ENCODE measurements at places on chromosomes 7 and 10.
A peak's percentile ranks its signal among the peaks of the same experiment; 100 is the strongest.

DNA sequence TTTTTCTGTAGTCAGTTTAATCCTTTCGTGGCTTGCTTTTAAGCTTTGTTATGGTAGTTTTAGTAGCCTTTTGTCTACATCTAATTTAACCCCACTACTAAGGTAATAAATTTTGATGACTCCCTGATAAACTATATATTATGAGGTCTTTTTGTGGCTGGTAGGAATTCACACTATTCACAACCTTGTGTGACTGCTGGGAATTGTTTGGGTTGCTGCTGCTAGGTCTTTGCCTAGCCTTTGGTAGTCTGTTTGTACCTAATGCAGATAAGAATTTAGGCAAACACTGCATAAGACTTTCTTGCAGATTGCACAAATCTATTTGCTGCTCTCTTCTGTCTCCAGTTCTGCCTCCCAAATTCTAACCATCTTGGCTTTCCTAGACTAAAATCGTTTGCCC, 58.3 kb downstream of the SHOC2 start:
- no peak for DNase-seq

- no peak for DNase-seq
Observed at GRCh38 chr7:136900005-136900404, 31.6 kb downstream of the CHRM2 start.

DNA sequence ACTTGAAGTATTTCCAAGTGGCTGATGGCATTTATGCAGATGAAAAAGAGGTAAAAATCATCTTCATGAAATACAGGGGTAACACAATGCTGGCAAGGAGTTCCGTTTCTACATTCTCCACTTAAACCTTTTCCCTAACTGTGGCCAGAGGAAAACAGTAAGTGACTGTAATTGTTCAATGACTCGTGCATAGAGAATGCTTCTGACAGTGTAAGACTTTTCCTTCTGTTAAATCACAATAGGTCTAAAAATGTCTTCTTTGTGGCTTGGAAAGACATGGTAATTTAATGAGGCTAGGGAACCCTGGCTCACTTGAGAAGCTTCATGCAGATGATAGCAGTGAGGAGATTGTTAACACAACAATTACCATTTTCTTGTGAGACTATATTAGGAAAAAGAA, 50.3 kb upstream of the RSU1 start:
- no peak for DNase-seq

GRCh38 chr7:135328526-135328925, 94.9 kb downstream of the STRA8 start:
- DNase-seq = no peak

GRCh38 chr7:1587738-1588137, 17.9 kb upstream of the PSMG3 start:
- no peak for DNase-seq

- no peak for DNase-seq
Observed at GRCh38 chr10:74207691-74208480, 56.9 kb downstream of the ADK start.

- DNase-seq = no peak
Observed at GRCh38 chr7:68529221-68529620, 1069.1 kb upstream of the AUTS2 start.

DNA sequence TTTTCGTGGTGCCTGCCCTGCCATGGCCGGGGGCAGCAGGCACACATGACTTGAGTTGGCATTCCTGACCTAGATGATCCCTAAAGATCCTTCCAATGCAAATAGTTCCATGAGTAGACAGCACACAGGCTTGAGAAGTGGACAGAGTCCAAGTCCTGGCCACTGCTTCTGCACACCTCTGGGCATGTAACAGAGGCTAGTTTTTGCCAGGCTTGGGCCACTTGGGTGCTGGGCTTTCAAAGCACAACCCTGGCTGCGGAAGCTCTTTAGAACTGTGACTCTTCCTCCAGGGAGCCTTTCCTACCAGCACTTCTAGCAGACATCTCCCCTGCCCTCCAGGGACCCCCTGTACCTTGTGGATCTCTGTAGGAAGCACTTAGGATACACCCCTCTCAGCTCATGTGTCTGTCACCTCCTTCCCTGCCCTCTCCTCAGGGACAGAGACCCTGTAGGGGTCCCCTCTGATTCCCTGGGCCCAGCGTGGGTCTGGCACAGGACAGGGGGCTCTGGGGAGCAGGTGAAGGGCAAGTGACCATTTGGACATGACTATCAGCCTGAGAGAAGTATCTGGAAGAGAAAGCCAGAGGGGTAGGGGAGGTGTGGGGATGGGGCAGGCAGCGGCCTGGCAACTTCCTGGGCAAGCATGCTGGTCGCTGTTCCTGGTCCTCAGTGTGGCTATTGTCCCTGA, 36.2 kb downstream of the ZCCHC24 start:
- DNase-seq = no peak

- peak; percentile 17 for DNase-seq
Observed at GRCh38 chr7:108002726-108003598, at the start of gene LAMB1. LAMB1 (minus strand) TSS chr7:108003161; CDS start chr7:108002885, 276 bp downstream.

- DNase-seq = no peak
Observed at GRCh38 chr7:23654508-23654907, 25.5 kb upstream of the FAM221A start.

- DNase-seq = no peak
Observed at GRCh38 chr10:102504179-102504975, 605 bp downstream of the SUFU start.

DNA sequence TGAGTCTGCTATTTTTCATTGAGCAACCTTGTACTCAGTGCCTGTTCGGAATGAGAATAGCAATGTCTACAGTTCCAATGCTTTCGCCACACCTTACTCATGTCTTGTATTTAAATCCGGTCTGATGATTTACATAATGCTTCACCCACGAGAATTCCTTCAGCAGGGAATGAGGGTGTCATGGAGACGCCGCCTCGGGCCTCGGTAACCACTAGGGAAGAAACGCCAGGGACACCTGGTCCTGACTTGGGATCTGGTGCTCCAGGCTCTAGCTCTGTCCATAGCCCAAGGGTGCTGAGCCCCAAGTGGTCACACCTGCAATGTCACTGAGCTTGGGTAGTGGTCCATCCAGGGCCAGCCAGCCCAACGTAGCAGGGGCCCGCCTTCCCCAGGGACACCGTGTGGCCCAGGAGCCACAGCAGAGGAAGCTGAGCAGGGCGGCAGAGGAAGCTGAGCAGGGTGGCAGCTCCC, 37.4 kb downstream of the PRKAG2 start:
- no peak for DNase-seq

- DNase-seq = no peak
Observed at GRCh38 chr10:114663626-114664025, 5.6 kb upstream of the ABLIM1 start.

DNA sequence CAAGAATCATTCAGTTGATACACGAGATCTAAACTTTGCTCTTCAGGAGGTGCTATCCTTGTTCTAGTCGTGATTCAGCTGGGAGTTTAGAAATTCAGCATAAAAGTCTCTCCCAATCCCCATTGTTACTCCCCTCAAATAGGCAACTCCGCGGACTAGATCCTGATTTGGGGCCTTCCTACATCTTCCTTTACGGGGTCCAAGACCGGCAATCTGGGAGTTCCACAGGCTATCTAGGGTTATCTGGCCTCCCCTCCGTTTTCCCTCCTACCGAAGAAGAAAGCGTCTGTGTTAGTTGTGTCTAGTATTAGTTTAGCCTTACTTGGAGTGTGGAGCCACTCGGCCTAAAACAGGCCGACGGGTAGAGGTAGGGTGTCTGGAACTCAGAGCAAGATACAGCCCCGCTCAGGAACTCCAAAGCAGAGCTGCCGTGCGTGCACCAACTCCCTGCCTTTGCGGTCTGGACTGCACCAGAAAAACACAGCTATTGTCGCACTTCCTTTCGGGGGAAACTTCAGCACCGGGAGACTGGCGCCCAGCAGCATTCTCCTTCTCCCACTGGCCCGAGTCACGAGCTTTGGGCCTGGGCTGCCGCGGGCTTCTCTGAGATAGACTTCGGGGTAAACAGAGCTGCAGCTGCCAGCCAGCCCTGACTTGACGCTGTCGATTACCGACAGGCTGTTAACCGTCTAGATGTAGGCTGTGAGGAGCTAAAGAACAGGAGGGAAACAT, 1.5 kb upstream of the DLX5 start:
- DNase-seq = no peak

DNA sequence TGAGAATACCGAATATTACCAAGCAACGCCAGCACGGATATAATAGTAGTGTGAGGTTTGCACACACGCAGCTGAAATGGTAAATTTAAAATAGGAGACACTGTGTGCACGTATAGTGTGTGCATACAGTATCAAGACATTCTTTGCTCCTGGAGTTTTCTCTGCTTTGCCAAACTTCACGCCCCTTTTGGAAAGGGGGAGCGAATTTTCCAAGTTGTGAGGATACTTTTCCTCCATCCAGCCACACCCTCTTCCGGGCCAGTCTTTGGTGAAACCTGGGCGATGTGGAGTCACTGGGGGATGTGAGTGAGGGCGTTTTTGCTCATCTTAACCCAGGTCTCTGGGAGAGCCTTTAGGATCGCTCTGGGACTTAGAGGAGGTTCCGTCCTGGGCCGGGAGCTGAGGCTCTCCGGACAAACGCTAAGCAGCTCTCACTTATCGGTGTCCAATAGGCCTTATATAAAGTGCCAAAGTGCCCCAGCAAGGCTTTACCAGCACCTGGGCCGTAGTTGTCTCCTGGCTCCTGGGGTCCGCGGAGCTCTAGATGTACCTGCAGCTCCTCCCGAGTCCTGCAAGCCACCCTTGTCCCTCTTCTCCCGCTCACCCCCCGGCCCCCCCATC, 160.0 kb upstream of the MKI67 start:
- no peak for DNase-seq

DNA sequence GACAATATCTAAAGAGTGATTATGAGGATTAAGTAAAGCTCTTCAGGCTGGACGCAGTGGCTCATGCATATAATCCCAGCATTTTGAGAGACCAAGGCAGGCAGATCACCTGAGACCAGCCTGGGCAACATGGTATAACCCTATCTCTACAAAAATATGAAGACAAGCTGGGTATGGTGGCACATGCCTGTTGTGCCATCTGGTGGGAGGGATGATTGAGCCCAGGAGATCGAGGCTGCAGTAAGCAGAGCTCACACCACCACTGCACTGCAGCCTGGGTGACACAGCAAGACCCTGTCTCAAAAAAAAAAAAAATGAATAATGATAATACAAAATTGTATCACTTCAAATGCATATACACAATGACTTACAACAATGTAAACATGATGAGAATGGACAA, 195.6 kb upstream of the AUTS2 start:
- no peak for DNase-seq

- DNase-seq = no peak
Observed at GRCh38 chr7:26664735-26665416, 199.5 kb downstream of the SKAP2 start.

DNA sequence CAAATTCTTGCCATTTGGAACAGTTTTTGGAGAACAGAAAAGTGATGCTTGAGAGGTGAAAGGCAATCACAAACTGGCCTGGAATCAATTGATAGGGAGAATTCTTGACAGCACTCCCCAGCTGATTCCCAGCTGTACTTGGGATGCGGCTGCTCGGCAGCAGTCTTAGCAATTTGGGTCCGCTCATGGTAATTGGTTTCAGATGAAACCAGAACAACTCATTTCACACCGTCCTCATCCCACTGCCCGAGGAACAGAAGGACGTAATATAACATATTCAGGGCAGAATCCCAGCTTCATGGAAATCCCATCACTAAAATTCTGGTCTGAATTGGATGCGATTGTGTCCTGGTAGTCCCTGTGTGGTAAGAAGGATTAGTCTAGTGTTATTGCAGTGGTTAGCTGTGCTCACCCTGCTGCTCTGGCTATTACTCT, 223.3 kb upstream of the FERD3L start:
- no peak for DNase-seq

DNA sequence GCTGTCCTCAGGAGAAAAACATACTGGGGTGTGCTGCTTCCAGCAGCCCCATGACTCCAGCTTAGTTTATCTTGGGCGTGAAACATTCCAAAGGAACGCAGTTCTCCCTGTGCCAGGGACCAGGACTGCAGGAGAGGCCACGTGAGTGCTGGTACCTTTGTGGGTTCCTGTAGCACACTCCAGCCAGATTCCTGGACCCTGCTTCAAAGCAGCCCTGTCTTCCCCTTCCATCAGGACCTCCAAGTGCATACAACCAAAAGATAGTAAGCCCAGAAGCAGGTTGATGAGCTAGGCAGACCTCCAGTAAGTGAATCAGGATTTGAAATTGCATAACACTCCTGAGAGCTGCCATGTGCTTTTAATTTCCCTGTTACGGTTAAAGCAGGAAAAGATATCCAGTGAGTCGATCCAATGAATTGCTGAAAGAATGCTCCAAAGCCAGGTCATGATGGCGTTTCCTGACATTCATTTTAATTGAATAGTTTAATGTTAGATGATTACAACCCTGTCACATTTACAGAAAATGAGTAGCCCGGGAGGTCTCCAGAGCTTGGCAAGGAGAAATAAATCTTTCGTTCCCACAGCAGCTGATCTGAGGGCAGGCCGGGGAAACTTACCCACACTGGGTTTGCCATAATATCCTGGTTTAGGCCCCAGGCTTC, 38.9 kb upstream of the CPXM2 start:
- no peak for DNase-seq

DNA sequence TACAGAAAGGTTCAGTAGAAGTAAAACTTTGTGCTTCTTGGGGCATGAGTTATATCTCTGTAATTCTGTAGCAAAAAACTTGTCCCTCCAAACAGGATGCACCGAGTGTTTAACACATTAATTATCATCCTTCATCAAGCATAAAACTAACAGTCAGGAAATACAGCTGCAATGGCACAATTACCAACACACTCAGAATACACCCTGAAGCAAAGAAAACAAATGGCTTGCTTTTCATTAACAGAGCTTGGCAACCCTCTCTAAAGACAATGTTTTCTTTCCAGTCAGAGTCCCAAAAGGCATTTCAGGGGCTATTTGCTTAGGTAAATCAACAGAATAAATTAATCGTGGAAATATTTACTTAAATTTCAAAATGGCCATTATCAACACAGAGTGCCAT, 107.7 kb downstream of the ICA1 start:
- no peak for DNase-seq

DNA sequence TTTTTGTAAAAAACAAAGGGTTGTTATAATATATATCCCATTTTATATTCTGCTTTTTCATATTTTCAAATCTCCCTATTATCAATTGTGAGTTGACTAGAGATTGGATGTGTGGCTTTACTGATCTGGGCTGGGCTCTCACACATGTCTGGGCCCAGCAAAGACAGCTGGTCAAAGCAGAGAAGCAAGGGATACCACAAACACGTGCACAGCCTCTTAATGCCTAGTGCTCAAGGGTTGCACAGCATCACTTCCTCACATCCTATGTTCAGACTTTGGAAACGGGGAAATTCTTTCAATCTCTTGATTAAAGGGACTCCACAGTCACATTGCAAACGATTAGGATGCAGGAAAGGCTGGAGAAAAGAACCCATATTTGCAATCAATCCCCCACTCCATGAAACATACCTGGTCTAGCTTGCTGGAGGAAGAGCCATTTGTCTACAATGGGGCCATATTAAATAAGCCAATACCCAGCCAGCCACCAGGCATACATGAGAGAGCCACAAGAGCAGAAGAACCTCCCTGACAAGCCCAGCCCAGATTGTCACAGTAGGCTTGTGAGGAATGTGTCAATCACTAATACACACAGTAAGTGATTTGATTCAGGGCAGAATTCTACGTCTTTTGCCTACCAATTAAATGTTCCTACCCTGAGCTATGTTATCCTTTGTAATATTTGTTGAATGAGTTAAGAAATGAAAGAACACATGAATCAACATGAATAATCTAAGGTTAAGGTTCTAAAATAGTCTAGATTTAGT, 431.2 kb downstream of the TNS3 start:
- DNase-seq = no peak

- DNase-seq = no peak
Observed at GRCh38 chr10:90857635-90858460, at the start of gene HTR7. HTR7 (minus strand) TSS chr10:90858039; CDS start chr10:90857671, 368 bp downstream.

Data from cortex of kidney (tissue), 1 donor.